ENCODE measurements at places on chromosomes 2 and 18.

DNA sequence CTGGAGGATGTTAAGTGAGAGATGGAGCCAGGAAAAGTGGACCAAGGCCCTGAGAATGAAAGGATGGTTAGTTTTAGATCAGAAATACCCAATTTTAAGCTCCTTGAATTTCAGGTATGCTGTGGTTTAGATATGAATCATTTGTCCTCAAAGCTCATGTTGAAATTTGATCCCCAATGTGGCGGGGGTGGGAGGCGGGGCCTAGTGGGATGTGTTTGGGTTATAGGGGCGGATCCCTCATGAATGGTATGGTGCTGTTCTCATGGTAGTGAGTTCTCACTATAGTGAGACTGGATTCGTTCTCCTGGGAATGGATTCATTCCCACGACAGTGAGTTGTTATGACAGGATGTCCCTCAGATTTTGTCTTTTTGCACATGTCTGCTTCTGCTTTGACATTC is 11.4 kb downstream of the MYO5B start:
- DNase-seq, result no peak

DNA sequence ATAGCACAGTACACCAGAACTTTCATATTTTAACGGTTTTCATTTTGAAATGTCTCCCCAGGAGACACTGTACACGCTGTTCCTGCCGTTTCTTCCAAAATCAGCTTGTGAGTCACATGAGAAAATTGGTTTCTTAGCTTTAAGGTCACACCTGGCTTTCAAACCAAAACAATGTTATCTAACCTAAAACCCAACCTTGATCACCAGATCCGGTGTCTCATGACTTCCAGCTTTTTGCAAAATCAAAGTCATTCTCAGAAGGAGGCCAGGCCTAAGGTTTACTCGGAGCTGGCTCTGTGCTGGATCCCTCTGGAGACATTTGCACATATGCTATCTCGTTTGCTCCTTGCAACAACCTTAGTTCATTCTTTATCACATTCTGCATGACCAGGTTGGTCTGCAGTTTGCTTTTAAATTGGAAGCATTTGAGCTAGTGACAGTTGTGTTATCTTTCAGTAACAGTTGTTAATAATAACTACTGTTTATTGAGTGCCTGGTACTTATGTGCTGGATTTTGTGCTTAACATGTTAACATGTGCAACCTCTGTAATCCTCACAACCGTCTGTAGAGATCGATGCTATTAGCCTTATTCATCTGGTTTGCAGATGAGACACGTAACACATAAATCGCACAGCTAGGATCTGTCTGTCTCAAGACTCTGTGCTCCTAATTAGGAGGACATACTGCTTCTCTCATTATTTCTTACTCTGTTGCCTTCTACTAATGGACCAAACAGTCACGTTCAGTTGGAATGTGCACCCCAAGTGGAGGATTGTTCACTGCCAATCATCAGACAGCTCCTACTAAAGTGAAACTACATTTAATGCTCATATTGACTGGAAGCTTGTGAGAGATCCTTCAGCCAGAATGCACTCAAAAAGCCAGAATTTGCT is 105.5 kb downstream of the RNF144A start:
- DNase-seq, result no peak

GRCh38 chr2:40103163-40103562 is 324.1 kb upstream of the THUMPD2 start:
- no peak for DNase-seq

GRCh38 chr18:5895876-5896740 is 786 bp upstream of the TMEM200C start:
- no peak for DNase-seq

DNA sequence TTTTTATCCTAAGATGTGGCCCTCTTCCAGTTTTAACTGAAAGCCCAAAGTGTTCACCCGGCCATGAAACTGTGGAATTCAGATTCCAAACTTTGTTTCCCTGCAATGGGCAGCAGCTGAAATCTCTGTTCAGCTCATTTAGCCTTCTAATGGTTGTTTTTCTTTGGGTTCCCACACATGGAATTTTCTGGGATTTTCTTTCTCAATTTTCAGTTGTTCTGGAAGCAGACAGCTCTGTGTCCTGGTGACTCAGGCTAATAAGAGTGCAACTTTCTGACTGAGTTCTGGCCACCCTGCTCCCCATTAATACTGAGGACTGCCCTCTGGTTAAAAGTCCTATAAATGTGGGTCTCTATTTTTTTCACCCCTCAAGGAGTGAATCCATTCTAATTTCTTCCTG is 78.5 kb downstream of the PMS1 start:
- DNase-seq, result no peak

- no peak for DNase-seq
Observed at GRCh38 chr18:46013484-46014189, 46.5 kb upstream of the EPG5 start.

DNA sequence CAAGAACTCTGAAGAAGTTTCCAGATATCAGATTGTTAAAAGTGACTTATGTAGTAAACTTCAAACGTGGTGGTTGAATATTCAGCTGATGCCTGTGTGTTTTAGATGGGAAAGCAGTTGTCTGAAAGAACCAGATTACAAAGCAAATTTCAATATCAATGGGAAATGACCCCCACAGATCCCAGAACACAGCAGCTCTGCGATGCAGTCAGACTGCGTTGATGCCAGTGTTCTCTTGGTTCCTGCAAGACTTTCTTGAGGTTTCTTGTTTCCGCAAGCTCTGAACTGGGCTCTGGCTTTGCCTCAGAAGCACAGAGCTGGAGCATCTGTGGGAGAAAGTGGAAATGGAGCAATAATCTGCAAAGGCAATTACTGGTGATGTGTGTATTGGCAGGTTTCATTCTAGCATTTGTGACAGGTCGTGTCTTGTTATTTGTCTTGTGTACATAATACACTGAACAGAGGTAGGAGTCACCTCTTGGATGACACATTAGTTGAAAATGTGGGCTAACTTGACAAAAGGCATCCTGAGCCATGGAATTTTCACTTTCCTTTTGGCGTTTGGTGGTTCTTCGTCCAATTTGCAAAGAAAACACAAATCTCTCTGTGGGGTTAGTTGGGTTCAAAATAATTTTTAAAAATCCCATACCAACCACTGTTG is 10.8 kb upstream of the LYPD6B start:
- DNase-seq, result no peak

DNA sequence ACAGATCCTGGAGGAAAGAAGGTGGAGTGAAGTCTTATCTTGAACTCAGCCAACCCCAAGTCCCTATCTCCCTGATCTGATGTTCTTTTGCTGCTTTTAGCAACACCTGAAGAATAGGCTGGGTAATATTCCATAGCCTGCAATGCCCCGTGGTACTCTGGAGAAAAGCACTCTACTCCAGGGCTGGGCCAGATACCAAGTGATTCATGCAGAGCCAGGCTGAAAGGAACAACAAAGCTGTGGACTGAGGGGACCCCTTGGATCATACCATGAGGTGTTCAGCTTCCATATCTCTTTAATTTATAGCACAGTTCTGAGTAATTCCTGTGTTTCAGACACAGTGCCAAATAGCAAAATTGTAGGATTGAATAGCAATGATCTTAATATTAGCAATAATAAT is 130.6 kb downstream of the NXPH2 start:
- no peak for DNase-seq

- DNase-seq, result no peak
Observed at GRCh38 chr2:46893269-46893939, 22.2 kb downstream of the MCFD2 start.

GRCh38 chr2:10835052-10835970 is 22.7 kb upstream of the PDIA6 start:
- DNase-seq, result peak; percentile 81

DNA sequence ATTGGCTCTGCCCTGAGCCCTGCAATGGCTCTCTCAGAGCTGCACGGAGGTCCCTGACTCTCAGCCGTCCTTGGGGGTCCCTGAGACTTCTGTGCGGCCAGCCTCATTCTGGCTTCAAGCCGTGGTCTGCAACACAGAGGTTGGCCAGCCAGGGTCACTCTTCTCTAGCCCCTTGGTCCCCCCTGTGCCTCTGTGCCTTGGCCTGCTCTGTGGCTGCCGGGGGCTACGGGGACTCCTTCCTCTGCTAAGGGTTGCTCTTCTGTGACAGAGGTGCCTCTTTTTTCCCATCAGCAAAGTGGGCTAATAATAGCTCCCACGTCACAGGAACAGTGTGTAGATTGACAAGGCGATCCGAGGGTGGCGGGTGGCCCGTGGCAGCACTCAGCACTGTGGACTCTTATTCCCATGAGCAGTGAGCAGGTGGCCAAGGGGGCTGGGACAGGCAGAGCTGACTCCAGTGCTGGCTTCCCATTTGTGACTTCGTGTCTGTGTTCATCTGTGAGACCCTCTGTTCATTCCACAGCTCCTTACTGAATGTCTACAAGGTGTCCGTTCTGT is 19.4 kb downstream of the INHBB start:
- no peak for DNase-seq

GRCh38 chr2:10167316-10167715 is 44.8 kb downstream of the RRM2 start:
- DNase-seq, result no peak
